Globus pallidus (tissue), 1 donor: ENCODE measurements at places on chromosomes 3 and 15.

GRCh38 chr3:79421273-79421672, 346.5 kb downstream of the ROBO1 start:
- DNase-seq, result no peak

GRCh38 chr15:83848315-83849050, 194.6 kb downstream of the ADAMTSL3 start:
- DNase-seq, result no peak

DNA sequence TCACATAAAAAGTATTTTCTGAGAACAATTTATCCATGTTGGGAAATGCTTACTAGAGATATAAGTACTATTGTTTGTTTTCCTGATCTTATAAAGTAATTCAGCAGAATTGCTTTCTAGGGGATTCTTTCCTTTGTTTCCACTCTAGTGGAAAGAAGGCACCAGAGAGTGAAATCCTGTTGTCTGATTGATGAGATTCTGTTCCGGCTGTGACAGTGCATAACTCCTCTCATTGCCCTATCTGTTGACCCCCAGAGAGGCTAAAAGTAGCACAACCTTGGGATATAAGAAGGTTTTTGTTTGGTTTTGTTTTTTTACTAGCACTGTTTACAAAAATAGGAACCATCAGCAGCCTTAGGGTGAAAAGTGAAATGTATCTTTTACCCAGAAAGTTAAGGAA, 114.1 kb downstream of the ALCAM start:
- no peak for DNase-seq

- no peak for DNase-seq
These were observed 276.1 kb upstream of the GOLIM4 start for GRCh38 chr3:168371846-168372245.

- no peak for DNase-seq
These were observed 94.0 kb upstream of the IQSEC1 start for GRCh38 chr3:13167064-13167743.

DNA sequence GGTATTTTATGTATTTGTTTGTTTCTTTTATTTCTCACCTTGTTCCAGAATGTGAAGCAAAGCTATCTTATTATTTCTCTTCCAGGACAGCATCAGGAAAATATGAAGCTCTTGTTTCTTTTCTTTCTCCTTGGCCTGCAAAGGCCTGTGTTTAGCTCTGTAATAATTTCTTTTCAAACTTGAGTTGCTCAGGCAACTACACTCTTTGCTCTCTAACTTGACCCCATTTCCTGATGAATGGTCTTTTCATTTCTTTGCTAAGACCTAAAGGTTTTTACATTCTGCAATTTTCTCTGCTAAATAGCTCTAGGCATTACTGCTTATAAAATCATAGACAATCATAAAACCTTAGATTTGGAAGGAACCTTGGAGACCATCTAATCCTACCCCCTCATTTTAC, 26.2 kb upstream of the ZNF770 start:
- DNase-seq, result peak; percentile 26

- no peak for DNase-seq
These were observed 34.9 kb downstream of the CCDC33 start for GRCh38 chr15:74270854-74271520.

- DNase-seq, result peak; percentile 98
These were observed 12.2 kb downstream of the SEMA7A start for GRCh38 chr15:74421302-74422245.

- DNase-seq, result no peak
These were observed 38.4 kb downstream of the PML start for GRCh38 chr15:74032606-74033561.

DNA sequence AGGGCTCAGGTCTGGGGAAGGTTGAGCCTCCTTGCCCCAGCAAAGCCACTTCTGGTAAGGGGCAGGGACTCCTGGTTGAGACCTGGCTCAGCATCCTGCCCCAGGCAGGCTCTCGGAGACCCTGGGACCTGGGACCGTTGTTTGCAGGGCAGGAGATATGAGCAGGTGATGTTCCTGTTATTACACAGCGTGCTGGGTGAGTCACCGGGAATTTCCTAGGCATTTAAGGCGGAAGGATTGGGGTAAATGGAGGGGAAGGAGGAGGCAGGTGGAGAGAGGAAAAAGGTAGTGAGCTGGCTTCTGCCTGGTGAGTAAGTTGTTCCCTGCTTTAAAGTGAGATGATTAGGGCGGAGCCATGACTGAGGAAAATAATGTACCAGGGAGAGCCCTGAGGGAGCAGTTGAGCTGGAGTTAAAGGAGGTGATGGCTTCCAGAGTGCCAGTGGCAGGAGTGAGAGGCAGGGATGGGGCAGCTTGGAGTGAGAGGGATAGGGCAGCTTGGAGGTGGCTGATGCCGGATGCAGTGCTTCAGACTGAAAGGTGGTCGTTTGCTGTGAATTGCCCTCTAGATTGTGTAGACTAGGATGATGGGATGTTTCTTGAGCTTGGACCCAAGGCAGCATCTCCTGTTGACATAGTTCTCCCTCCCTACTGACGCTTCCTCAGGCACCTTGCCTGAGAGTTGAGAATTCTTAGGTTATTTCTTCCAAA, 79.4 kb downstream of the AAGAB start:
- DNase-seq, result no peak

DNA sequence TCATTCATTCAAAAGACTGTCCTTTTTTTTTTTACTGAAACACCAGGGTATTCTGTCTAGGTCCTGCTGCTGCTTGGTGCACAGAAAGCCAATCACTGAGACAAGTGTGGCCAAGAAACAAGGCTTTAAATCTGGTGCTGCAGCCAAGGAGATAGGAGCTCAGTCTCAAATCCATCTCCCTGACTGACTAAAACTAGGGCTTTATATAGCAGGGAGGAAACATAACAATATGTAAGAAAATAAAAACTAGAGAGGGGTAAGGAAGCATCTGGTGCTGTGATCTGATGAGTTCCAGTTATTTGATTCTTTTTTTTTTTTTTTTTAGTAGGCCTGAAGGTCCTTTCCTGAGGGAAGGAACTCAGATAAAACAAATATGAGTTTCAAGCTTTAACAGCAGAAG, 139.8 kb downstream of the ATG7 start:
- DNase-seq, result no peak

DNA sequence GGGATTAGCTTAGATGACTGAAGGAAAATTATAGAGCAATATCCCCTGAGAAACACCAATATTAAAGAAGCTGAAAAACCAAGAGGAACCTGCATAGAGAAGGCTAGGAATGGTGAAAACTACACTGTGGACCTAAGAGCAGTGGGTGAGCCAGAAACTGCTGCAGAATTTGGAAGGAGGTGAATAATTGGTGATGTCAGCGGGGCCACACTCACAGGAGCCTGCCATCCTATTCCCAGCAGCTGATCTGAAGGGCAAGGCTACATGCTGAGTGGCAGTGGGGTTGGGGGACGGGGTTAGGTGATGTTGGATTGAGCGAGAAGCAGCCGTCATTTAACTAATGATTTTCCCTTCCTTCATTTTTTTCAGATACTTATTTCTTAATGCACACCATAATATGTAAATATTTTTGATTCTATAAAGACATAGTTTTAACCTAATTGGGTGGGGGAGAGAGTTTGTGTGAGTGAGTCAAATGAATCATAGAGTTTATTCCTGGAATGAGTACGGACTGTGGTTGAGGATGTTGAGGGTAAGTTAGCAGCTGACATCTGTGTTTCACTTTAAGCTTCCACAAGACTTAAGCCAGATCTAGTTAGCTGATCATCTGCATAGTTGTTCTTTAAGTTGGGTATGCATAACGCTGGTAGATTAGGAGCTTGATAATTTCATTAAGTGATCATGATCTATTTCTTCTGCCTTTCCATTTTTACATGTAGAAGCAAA, 222.8 kb downstream of the PTPRG start:
- DNase-seq, result no peak

DNA sequence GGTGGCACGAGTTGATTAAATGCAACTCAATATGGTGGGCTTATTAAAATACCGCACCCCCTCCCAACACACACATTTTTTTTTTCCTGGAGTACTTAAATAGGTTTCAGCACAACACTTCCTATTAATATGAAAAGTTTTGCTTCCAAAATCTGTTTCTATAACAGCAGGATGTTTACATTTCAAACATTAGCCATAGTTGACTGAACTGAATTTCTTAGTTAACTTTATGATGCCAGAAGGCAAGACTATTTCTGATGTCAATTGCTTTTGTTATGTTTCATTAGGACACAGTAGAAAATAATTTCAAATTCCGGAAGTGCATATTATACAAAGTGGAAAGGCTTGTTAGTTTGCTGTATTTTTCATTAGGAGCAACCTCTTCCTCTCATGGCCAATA, 104.7 kb downstream of the UACA start:
- no peak for DNase-seq

- peak; percentile 65 for DNase-seq
These were observed 4.5 kb upstream of the GATA2 start for GRCh38 chr3:128497305-128498126.

DNA sequence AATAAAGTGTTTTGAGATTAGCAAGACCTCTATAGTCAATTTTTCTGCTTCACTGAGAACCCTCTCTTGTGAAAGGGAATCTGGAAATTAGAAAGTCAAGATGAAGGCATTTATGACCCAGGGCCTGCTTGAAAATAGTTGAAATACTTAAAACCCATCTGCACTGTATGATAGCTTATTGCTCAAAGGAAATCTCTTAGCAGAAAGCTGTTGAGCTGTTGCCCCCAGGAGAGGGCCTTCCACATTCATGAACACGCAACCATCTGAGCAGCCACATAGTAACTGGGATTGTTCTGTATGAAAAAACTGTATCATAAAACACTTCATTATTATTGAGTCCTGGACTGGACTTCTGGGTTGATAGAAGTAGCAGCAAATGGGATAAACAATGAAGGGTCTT, 106.4 kb upstream of the PTX3 start:
- DNase-seq, result no peak

GRCh38 chr3:185200639-185201038, 47.8 kb upstream of the C3orf70 start:
- no peak for DNase-seq

- no peak for DNase-seq
These were observed 11.3 kb upstream of the TM4SF1 start for GRCh38 chr3:149388531-149389417.

DNA sequence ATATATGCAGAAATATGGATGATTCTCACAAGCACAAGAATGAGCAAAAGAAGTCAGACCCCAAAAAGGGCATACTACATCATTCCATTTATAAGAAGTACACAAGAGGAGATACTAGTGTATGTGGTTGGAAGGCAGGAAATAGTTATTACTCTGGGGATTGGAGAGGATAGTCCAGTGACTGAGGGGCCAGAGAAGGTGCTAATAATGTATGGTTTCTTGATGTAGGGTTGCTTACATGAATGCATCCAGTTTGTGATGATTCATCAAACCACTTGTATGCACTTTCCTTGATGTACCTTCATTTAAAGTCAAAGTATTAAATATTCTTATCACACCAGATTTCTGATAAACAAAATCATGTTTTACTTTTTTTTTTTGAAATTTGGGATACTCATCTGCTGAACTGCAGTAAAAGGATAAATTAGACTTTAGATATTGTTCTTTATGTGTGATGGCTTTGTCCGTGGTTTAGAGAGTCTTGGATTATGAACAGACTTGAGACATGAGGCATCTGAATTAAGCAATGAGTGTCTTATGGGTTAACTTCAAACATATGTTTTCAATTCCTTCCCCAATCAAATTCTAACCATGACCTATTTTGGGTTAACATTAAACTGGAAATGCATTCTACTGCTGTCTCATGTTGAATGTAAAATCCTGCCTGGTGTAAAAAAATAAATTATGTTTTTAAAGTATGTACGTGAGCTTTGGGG, 171.2 kb downstream of the SEMA6D start:
- no peak for DNase-seq

GRCh38 chr3:98761643-98762229, 1.4 kb upstream of the ST3GAL6 start:
- DNase-seq, result no peak

DNA sequence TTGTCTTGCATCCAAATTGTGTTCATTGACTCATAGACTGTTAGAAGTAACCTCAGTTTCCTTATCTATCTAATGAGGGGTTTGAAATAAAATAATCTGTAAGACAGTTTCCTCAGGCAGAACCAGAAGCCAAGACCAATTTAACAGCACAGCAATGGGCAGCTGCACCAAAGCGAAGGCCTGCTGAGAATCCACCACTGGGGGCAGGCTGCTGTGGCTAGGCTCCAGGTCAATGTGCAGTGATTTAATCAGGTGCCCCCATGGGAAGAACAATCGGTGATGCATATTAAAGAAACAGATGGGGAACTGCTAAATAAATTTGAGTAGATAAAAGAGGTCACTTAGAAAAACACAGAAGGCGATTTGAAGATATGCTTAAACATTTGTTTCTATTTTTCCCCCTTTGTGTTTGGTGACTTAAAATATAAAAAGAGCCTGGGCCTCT, 28.0 kb upstream of the TMOD3 start:
- DNase-seq, result peak; percentile 19

DNA sequence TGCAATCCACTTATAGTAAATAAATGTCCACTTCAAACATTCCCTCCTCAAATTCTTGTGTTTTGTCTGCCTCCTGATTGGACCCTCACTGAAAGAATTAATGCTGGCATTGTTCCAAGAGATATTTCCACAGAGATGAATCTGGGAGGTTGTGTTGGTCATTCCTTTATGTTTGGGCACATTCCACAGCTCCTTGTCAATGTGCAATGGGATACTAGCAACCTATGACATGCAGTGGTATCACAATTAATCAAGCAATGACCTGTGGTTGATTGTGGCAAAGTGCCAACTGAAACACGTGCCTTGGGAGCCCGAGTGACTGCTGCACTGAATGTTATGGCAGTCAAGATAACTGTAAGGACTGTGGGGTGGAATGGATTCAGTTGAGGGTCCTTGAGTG, 55.0 kb upstream of the SNRPN start:
- no peak for DNase-seq

- DNase-seq, result no peak
These were observed 294.6 kb upstream of the DPPA4 start for GRCh38 chr3:109631897-109632296.

- DNase-seq, result peak; percentile 93
These were observed 127.9 kb downstream of the SLC25A26 start for GRCh38 chr3:66348704-66349103.
